Sigmoid colon (tissue), 7 donors: ENCODE measurements at places on chromosomes 2 and 18. TPM values are rescaled to one million over a fixed set of nuclear protein-coding genes. Genes with fewer than 3 reads are reported as not detected.

The DOK6 gene
- 0.31 TPM for polyA plus RNA-seq

- no peak for DNase-seq
Measured at GRCh38 chr2:183243758-183244157, 119.5 kb downstream of the NUP35 start.

The ASTL gene
- 0.36 TPM for polyA plus RNA-seq

- no peak for DNase-seq
Measured at GRCh38 chr2:138531913-138532312, 30.3 kb downstream of the SPOPL start.

DNA sequence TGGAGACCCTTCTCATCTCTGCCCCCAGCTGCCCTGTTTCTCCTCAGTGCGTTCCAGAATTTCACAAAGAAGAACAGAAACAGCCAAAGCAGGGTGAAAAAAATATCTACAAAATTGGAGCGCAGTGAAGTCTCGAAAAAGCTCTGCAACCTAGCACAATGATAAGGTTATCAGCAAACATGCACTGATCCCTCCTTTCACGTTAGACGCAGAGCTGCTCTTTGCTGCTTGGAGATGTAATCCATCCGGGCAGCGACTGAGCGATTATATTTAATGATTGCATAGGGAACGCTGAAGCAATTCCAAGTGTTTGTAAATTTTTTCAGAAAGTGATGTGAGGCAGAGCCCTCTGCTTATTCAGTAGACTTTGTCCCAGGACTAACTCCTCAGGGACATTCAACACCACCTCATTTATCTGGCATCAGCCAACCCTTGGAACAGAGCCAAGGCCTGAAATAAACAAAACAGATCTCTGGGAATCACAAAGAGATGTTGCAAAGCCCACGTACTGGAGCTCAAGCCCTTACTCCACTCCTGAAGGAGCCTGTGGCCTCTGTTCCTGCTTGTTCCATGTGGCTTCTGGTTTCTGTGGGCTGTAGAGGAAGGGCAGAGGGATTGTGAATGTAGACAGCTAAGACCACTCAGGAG, 172.6 kb upstream of the BCL2L11 start:
- no peak for DNase-seq

- DNase-seq = no peak
Measured at GRCh38 chr2:37809525-37809924, 115.6 kb upstream of the RMDN2 start.

- DNase-seq = no peak
Measured at GRCh38 chr2:215797676-215798075, 215.7 kb downstream of the MREG start.

The PRKAG3 gene
- not detected for polyA plus RNA-seq

DNA sequence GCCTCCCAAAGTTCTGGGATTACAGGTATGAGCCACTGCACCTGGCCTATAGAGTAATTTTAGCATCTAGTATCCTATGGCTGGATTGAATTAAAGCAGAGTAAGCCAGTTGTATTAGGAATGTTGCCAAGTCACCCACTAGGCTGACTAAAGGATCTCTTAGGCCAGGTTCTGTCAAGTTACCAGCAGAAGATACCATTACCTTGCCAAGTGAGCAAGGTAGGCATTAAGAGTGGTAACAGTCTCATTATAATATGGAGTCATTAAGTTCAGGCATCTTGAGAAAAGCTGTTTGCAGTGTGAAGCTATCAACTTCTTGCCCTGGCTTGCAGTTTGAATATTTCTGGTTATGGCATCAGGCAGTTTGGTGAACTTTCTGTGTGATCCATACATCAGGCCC, 37.0 kb upstream of the MTCL1 start:
- no peak for DNase-seq

The USP34 gene
- polyA plus RNA-seq = 52.8 TPM
